ENCODE measurements at places on chromosomes 6 and 20.

GRCh38 chr6:45714741-45715507 lies 300.7 kb downstream of the CLIC5 start:
- DNase-seq: no peak

GRCh38 chr6:7441048-7441775 lies 51.6 kb downstream of the RIOK1 start:
- no peak for DNase-seq

DNA sequence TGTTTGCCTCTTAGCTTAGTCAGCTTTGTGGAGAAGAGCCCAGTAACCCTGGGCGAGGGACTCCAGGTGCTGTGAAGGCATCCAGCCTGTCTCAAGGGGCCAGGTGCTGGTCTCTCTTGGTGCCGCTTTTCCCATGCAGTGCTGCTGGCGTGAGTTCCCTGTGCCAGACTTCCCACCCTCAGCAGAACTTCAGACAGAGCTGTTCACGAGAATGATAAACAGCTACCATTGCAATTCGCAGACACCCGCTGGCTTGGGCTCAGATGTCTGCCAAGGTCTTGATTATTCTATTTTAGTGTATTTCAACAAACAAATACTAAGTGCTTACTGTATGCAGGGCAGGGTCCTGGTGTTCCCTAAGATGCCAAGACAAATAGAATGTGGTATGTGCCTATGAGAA lies 57.7 kb downstream of the RNF217 start:
- DNase-seq: no peak

DNA sequence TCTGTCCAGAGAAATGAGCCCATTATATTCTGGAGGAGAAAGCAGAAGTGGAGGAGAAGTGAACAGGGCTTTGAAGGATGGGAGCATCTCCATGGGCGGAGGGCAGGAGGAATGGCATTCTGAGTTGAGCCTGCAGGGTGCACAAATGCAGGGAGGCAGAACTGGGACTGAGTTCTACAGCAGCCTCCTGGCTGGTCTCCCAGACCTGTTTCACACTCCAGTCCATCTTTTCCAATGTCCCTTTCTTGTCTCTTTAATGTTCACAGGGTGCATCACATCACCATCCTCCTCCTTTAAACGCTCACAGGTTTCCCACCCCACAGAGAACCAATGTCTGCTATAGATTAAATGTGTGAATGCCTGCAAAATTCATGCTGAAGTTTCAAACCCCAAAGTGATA lies 302.9 kb downstream of the PTPRT start:
- no peak for DNase-seq

- no peak for DNase-seq
These were observed 115.1 kb downstream of the UNC5CL start for GRCh38 chr6:40923880-40924279.
